ENCODE measurements at places on chromosomes 6 and 20.

DNA sequence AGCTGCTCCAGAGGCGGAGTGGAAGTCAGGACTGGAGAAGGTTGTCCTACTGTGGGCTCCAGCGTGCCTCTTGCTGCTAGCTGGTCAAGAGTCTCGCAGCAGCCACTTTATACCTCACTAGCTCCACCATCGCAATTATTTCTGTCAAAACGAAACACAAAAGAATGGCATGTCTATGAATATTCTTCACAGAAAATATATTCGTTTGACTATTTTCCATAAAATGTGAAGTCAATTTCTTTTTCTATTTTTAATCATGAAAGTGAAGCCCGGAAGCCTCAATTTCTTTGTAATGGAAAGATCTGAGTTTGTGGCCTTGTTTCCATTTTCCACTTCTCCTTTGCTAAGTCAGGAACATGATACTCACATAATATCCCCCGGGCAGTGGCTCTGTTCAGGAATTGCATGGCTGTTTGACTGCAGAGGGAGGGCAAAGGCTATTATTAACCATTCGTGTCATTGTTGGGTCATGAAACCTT lies 51.7 kb downstream of the DTD1 start:
- DNase-seq, result no peak

- DNase-seq, result no peak
Observed at GRCh38 chr6:27582928-27583725, 110.2 kb upstream of the ZNF184 start.

DNA sequence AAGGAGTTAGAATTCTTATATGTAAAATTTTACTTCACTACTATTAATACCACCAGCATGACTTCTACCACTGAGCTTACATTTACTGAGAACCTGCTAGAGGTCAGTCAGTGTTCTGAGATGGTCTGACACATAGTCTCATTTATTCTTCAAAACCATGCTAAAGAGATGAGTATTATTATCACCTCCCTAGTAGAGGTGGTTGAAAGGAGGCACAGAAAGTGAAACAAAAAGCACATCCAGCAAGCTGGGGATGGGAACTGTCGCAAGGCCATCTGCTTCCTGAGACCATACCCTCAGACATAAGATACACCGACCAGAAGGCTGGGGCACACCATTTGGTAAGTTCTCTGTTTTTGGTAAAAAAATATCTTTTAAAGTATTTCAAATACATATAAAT lies 137.7 kb downstream of the INSM1 start:
- no peak for DNase-seq

- DNase-seq, result no peak
Observed at GRCh38 chr6:97689078-97689754, 406.2 kb upstream of the MMS22L start.

DNA sequence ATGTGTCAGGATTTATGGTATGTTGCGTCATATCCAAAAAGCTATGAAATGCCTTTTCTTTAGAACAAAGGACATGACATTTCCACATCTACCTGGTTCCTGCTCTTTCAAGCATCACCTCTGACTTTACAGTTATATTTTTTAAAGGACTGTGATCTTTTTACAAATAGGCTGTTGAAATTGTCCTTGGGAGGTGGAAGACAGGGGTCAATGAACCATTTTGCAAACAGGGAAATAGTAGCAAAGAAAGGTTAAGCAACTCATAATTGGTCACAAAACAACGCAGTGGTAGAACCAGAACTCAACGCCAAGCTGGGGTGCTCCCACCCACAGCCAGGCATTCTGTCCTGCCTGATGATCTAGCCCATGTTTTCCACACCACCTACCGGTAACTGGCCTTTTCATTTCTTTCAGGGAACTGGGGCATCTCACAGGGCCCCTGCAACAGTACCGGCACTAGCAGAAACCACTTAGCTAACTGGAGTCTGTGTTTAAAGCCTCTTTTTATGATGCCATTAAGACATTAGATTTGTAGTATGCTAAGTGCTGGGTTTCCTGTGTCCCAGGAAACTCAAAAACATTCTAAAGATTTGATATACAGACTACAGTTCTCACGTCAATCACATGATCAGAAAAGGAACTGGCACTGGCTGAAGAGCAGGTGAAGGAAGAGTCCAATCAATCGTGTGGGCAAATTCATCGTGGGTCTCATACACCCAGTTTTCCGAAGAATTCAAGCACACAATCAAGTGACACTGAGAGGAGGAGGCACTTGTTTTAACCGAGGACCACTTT lies 13.9 kb downstream of the ZNF217 start:
- no peak for DNase-seq

GRCh38 chr6:12090714-12091113 lies 78.6 kb downstream of the HIVEP1 start:
- no peak for DNase-seq

DNA sequence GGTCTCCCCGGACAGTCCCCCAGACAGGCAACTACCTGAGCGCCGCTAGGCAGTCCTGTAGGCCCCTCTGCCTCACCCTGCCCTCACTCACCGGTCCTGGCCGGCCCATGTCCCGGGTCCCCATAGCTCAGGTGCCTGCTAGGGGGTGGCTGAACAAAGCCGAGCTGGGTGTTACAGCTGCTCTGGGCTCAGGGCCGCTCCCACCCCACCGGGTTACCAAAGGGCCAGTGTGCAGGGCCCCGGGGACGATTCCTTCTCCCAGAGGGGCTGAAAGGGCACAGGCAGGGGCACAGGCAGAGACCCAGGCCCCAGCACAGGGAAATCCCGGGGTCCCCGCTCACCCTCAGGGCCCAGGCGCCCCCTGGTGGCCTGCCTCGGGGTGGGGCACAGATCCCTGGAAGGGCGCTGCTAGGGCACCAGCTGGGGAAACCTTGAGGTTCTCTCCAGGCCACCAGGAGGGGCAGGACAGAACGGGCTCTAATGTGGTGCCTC lies 118.4 kb downstream of the GRM4 start:
- DNase-seq, result peak; percentile 14

DNA sequence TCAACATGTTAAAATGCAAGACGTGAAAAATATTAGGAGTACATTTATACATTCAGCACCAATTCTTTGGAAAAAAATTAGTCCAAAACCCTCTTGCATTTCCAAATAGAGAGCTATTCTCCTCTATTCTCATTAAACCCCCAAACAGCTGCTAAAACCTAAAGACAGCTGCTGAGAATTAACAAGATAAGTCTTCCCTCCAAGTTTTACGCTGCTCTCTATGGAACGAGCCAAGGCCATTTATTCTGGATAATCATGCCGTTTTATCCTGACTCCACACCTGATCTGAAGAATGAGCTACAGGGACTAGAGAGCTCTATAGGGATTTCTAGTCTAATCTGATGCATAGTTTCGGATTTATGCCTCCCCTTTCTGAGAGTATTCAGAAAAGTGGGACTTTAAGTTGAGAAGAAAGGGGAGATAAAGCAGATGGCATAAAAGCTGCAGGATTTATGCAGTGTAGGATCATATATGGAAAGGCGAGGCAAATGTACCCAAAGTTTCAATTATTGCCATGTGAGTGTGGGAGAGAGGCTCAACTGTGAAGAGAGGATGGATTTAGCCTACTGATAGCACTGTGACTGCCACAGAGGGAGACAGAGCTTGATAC lies 64.7 kb upstream of the HS3ST5 start:
- DNase-seq, result no peak

DNA sequence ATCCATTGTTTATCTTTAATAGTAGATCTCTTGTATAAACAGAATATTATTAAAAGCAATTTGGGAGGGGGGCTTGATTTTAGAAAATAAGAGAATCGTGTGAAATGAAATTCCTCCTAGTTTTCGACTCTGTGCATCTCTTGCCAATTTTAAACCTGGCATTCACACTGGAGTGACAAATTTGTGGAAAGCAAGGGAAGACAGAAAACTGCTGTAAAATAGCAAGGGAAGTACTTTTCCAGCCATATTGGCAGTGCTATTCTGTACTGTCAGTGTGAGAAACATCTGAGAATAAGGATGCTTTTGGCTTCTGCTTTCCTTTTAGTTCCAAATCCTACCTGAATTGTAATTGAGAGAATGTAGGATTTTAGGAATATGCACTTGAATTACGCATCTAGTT lies 40.2 kb downstream of the TOP1 start:
- no peak for DNase-seq

- DNase-seq, result no peak
Observed at GRCh38 chr20:58081846-58082245, 146.6 kb downstream of the ANKRD60 start.

DNA sequence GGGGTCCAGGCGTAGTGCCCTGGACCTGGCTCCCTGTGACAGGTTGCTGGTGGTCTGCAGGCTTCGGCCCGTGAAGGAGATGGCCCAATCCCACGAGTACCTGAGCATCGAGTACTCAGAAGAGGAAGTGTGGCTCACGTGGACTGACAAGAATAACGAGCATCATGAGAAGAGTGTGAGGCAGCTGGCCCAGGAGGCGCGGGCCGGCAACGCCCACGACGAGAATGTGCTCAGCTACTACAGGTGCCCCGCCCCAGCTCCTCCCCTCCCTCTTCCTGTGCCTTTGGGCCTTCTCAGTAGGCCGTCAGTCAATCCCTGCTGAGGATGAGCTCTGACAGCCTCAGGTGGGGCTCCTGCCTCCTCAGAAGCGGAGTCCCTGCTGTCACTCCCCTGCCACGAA lies 42.6 kb downstream of the UQCC2 start:
- peak; percentile 50 for DNase-seq

- DNase-seq, result no peak
Observed at GRCh38 chr6:41476401-41476800, 69.8 kb upstream of the FOXP4 start.
